AML-193 (cell line): ENCODE measurements at places on chromosomes 11 and 22.

GRCh38 chr22:22682807-22683667, 38.6 kb downstream of the GGTLC2 start:
- no peak for DNase-seq

GRCh38 chr11:16909359-16910035, 104.7 kb downstream of the PLEKHA7 start:
- DNase-seq = no peak

GRCh38 chr11:26676641-26677040, 45.2 kb downstream of the SLC5A12 start:
- DNase-seq = no peak

- no peak for DNase-seq
Measured at GRCh38 chr11:134275534-134276395, at the start of gene GLB1L3. TSS of gene GLB1L3 (plus strand) at chr11:134276379. CDS start at chr11:134276741, 362 bp downstream.

- DNase-seq = no peak
Measured at GRCh38 chr11:123057661-123058305, 4.2 kb downstream of the HSPA8 start.

DNA sequence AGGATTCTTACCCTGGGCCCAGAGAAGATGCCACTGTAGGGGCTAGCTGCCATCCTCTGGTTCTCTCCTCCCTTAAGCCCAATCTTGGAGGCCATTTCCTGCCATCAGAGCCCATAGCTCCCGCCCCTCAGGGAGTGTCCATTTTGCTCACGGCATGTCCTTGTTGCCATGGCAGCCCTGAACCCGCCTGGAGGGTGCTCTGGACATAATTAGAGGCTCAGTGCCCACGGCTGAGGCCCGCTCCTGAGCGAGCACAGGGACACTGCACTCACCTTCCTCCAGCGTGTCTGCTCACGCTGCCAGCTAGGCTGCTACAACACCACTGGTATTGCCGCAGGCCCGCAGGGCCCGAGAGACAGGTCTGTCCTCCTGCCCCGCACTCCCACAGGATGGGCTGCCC, 11.1 kb upstream of the SUSD2 start:
- no peak for DNase-seq

DNA sequence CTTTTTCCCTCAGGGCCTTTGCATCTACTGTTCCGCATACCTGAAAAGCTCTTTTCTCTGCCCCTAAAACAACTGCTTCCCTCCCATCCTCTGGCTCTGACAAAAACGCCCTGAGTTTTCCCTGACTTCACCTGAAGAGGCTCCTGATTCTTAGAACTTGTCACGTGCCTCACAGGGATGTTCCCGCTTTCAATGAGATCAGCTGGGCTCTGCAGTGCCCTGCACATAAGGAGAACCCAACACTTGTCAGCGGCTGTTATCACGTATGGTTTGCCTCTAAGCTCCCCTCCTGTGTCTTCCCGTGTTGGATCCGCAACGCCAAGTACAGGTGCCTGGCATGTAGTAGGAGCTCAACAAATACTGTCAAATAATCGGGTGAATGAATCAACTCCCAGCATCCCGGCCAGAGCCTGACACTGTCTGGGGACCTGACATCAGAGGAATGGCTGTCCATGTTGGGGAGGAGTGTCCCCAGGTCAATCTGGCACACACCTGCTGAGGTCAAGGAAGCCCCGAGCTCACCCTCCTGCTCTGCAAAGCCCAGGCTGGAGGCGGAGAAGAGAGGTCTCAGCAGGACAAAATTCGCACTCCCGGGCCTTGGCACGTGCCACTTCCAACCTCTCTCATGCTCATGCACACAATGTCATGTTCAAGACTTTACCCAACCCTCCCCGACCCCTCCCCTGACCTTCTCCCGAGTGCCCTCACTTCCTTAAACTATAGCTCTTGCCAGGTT, 4.2 kb upstream of the GRK2 start:
- DNase-seq = no peak

DNA sequence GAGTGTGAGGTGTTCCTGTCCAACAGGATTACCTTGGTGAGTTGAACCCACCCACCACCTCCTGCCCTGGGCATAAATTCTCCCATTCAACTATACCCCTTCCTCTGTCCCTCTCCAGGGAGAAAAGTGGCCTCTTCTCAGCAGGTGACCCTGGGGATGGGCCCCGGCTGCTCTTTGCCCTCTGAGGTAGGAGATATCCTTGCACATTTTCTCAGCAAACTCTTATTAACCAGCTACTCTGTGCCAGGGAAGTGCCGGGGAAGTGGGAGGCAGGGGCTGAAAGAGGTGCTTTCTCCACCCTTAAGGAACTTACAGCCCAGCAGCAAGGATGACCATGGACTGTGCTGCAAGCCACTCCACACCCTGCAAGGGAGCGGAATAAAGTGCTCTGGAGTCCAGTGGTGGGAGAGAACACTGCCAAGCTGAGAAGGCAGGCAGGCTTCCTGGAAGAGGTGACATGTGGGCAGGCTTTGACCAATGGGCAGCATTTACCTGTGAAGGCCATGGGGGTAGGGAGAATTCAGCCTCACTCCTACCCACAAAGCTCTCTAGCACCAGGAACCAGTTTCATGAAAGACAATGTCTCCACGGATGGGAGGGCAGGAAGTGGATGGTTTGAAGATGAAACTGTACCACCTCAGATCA, 21.9 kb upstream of the OAF start:
- DNase-seq = no peak

GRCh38 chr11:38226684-38227083, 1628.6 kb upstream of the RAG2 start:
- DNase-seq = no peak

DNA sequence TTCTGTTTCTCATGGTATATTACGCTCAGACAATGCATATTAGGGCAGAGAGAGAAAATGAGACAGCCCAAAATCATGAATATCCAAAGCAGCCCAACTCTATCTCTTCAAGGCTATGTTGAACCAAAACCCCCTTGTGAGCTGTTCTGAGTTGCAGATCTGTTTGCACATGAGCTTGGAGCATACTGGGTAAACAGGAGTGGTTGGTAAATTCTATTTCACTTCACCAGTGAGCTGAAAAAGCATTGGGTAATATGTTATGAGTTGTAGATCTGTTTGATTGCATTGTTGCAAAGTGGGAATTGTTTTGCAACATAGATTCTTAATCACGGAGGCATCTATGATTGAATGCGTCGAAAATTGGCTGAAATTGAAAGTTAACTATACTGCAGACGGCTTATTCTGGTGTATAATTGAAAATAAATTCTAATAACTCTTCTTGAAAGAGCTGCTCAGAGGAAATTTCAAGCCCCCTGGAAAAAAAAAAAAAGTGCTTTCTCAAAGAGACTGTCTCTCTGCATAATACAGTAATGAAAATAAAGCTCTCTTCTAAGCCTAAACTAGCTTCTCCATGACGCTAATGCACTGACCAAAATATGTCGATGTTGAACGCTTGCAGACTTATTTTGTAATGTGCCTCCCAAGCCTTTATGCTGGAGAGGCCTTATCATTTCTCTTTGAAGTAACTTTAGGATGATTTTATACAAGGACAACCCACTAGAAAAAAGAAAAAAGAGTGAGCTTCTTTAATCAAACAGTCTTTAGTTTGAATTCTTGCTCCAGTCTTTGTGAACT, 263.7 kb downstream of the NTM start:
- DNase-seq = no peak

- peak; percentile 21 for DNase-seq
Measured at GRCh38 chr22:36435516-36436415, 45.7 kb downstream of the TXN2 start.

DNA sequence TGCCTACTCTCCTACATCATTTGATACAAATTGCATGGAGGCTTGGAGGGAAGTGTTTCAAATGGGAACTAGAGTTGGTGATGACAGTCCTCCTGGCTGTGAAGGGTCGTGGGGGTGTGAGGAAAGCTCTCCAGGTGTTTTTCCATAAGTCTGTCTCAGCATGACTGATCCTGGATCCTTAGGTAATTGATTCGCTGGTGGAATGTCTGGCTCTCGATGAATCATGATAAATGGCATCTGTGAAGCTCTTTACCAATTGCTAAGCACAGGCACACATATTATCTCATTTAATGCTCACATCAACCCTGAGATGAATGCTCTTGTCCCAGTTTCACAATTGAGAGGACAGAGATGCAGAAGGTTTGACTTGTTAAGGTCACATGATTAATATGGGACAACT, 107.5 kb downstream of the PKNOX2 start:
- DNase-seq = no peak

DNA sequence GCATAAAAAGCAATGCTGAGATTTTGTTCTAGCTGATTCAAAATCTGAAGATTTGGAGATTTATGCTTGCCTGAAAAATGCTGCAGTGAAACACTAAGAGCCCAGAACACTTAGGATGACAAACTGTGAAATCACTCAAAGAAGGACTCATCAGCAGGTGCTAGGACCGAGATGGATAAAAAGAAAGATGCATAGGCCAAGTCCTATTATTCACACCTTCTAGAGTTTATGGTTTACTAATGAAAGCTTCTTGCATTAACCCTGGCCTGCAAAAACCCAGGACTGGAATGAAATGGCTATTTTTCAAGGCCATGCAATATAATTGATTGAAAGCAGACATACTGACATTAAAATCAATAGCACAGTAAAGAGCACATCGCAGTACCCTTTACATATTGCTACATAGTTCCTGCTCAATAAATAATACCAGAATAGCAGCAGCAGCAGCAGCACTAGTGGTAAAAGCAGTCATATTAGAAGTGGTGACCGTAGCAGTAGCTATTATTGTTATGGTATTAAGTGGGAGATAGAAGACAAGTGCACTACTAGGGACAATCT, 161.7 kb downstream of the RAB38 start:
- DNase-seq = no peak

- no peak for DNase-seq
Measured at GRCh38 chr11:87295237-87295636, 257.5 kb downstream of the TMEM135 start.

DNA sequence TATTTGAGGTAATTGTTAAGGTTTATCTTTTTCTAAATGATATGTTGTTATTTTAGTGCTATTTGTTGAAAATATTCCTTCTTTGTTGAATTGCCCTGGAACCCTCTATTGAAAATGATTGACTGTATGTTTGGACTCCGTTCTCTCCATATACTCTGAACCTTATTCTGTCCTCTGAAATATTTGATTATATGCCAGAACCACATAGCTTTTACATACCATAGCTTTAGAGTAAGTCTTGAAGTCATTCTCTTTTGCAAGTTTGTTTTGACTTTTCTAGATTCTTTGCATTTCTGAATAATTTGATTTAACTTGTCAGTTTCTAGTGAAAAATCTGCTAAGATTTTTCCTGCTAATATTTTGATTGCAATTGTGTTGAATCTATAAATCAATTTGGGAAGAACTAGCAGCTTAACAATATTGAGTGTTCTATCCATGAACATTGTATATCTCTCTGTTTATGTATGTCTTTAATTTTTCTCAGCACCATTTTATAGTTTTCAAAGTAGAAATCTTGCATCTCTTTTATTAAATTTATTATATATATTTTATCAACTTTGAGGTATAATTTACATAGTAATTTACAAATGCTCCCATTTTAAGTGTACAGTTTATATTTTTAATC, 51.7 kb upstream of the PITPNB start:
- no peak for DNase-seq

DNA sequence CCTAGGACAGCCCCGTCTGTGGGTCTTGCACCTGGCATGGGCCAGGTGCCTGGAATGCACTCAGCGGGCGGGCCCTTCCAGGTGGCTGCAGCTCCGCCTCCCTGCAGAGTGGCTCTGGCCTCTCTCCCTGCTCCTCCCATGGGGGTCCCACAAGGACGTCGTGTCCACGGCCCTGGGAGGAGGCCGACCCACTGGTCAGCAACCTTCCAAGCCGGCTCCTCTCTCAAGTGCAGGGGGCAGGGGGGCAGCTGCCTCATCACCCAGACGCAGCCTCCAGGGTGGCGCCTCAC, 41.9 kb downstream of the CERK start:
- no peak for DNase-seq

- DNase-seq = no peak
Measured at GRCh38 chr22:48782811-48783511, 1044.7 kb downstream of the BRD1 start.

GRCh38 chr11:77127920-77128691, at the start of gene MYO7A:
TSS of gene MYO7A (plus strand) at chr11:77128246. CDS start at chr11:77130635, 2,389 bp downstream.
- no peak for DNase-seq
